ENCODE measurements at places on chromosomes 11 and 22.

DNA sequence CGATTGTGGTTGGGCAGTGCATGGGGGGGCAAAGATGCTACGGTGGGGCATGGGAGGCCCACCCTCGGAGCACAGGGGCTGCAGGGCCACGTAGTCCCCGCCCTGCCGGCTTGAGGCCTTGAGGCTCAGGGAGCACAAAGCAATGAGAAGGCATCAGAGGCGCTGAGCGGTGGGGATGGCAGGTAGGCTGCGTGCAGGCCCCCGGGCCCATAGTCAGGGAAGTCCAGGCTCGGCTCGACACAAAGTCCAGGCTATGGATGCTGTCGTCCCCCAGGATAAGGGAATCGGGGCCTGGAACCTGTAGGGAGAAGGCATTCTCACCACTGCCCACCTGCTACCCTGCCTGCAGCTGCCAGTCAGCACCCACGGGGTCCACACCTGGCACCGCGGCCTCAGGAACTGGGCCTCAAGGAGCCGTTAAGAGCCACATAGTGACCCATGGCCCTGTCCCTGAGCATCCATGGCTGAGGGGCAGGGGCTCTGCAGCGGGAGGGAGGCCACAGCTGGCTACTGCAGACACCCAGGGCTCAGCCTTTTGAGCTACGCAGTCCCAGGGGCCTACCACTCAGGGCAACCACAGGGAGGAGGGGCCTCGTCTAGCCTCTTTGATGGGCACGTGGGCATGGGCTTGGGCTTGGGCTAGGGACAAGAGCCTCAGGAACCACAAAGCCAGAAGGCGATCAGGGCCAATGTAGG, 179.7 kb downstream of the IGLL1 start:
- no peak for DNase-seq

- peak; percentile 52 for DNase-seq
Observed at GRCh38 chr11:78231962-78232501, 43.3 kb downstream of the USP35 start.

GRCh38 chr22:41833369-41834004, 582 bp downstream of the SREBF2 start:
- DNase-seq: peak; percentile 58

DNA sequence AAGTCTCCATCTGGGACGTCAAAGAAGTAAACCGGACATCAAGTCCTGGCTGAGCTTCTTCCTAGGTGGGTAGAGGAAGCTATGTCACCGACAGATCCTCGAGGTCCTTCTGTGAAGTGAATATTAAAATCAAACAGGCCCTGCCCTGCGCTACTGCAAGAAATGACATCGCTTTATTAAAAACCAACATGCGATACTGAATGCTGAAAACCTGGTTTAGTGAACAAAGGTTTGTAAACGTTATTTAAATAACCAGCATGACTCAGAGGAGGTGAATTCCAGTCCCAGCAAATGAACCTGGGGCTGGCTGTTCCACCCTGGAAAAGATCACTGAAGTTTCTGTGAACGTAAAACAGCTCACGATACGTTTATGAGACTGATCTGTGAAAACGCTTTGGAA, 645 bp downstream of the RTCB start:
- DNase-seq: peak; percentile 20

DNA sequence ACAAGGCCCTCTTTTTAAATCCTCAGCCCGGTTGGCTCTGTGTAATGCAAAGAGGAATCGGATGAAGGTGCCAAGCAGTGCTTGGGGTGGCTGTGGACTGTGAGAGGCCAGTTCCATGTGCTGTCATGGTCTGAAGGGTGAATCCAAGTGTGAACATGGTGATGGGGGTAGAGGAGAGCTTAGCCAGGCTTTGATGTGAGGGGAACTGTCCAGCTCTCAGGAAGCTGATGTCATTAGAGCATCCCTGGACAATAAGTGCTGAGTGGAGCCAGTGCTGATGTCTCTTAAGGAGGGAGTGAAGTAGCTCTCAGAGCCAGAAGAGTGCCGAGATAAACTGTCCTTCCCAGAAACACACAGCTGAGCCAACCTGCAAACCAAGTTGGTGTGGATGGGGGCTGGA, 53.6 kb downstream of the NAV2 start:
- peak; percentile 29 for DNase-seq

DNA sequence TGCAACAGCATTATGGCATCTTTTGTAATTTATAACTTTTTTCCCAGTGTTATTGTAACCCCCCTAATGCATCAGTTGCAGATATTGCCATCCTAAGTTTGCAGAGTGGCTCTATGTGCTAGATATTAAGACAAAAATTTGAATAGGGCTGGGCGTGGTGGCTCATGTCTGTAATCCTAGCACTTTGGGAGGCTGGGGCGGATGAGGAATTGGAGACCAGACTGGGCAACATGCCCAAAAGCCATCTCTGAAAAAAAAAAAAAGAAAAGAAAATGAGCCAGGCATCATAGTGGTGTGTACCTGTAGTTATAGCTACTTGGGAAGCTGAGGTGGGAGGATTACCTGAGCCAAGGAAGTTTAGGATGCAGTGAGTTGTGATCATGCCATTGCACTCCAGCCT, 50.1 kb upstream of the MUC15 start:
- DNase-seq: no peak

DNA sequence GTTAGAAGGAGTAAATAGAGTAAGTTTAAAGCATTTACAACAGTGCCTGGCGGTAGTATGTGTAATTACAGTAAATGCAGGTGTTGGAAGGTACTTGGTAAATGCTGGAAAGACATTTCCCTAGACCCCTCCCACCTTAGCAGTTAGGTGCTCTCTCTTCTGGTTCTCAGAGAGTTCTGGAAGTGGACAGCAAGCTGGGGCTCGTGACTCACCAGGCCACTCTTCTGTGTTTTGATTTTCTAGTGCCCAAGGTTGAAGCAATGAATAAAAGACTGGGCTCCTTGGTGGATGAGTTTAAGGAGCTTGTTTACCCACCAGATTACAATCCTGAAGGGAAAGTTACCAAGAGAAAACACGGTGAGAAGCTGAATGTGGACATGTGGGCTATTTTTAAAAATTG, 27.6 kb downstream of the SNU13 start:
- DNase-seq: no peak

DNA sequence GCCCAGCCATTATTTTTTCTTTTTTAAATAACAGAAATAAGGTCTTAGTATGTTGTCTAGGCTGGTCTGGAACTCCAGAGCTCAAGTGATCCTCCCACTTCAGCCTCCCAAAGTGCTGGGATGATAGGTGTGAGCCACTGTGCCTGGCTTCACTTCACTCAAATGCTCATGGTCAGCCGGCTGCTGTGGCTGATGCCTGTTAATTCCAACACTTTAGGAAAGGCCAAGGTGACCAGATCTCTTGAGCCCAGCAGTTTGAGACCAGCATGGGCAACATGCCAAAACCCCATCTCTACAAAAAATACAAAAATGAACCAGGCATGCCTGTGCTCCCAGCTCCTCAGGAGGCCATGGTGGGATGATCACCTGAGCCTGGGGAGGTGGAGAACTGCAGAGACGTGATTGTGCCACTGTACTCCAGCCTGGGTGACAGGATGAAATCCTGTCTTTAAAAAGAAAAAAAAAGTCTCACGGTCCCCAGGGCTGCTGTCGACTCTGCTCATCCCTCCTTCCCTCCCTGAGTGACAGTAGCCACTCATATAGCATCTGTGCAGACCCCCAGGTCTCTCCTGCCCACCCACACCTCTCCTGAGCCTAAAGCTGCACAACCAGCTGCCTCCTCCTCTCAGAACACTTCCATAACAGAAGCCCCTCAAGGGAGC, 3.6 kb downstream of the YDJC start:
- DNase-seq: no peak

GRCh38 chr11:120391292-120391691, 55.1 kb downstream of the ARHGEF12 start:
- DNase-seq: no peak

DNA sequence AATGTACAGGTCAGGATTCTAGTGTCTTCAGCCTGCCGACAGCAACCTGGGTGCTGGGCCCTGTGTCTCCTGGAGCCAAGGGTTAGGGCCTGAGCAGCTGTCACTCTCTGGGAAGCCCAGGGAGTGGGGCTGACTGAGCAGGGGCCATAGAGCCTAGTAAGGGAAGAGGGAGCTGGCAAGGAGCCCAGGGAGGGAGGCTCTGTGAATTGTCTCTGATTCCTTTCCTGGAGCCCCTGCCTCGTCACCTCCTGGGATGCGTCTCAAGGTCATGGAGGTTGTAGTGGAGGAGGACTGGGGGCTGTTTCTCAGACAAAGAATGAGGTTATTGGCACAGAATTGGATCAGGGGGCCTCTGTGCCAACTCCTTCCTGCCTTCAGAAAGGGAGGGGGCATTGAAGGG, 11.8 kb downstream of the SOX10 start:
- no peak for DNase-seq

DNA sequence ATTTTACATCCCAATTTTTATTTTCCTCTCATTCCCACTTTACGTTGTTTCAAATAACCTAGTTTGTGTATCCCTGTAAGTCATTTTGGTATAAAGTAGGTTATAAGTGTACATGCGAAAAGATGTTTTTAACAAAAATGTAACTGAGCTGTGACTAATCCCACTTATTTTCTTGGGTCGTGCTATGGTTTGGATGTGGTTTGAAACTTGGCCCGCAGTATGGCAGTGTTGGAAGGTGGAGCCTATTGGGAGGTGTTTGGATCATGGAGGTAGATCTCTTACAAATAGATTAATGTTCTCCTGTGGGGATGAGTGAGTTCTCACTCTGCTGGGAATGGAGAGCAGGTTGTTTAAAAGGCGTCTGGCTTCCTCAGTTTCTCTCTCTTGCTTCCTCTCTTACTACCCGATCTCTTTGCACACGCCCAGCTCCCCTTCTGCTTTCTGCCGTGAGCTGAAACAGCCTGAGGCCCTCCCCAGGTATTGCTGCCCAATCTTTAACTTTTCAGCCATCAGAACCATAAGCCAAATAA, 7.2 kb downstream of the RPL27A start:
- DNase-seq: no peak

DNA sequence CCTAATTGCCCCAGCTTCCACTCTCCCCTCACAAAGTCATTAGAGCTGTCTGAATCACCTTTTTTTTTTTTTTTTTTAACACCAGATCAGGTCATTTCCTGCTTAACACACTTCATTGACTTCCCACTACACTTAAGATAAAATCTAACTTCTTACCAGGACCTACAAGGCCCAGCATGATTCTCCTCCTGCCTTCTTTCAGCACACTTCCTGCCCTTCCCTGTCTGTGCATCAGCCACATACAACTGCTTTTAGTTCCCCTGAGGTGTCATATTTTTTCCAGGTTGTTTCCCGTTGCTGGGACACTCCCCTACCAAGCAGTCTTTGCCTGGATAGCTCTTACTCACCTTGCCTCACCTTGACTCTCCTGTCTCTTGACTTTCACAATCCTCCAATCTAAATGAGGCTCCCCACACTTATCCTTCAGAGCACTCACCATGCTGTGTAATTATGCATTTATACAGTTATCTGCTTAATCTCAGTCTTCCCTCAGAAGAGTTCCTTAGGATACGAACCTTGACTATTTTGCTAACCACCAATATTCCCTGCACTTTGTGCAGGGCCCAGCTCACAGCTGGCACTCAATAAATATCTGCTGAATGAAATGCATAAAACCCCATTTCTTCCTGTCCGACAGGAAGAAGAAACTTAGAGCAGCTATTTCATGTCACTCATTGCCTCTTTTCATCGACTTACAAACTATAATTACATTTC, 96.6 kb upstream of the AKIP1 start:
- no peak for DNase-seq

DNA sequence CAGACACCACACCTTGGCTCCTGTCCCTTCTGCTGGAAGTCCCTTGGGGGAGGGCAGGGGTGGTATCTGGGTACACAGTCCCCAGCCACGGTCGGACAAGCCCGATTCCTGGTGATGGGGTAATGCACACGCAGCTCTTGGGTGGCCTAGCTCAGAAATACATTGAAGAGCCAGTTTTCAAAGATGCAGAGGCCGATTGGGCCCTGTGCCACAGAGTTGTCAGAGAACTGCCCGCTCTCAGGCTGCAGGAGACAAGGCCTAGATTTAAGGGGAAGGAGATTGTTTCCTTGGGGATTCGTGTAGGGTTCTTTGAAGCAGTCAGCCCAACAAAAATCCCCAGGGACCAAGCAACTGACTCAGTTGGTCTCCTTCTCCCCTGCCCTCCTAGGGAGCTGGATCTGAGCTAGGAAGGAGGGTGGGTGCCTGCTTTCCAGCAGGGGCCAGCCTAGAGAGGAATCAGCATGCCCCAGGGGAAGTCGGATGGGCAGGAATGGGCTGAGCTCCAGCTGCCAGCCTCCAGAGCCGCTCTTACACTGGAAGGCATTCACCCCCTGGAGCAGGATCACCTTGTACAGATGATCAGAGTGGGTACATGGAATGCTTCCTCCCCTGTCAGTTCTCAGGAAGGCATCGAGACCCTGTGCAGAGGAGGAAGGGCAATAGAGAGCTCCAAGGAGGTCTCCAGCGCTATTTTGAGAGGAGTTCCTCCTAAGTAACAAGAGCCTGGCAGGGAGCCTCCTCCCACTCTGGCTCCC, 3.3 kb upstream of the SCN4B start:
- DNase-seq: no peak

GRCh38 chr11:62269654-62270278, at the start of gene SCGB2A2:
Gene SCGB2A2 (plus strand): TSS chr11:62270158. CDS start chr11:62270217, 59 bp downstream.
- no peak for DNase-seq

DNA sequence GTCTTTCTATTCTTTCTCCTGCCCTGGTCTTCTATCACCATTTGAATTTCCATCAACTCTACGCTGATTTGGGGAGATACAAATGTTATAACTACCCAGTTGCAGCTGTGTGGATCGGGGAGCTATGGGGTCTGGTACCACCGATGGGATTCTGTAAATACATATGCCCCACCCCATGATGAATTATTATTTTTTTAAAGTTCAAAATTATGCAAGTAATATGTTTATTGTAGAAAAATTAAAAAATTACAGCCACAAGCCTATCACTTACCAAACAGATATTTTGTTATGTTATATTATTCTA, 52.4 kb upstream of the CLMP start:
- no peak for DNase-seq

- no peak for DNase-seq
Observed at GRCh38 chr11:74735365-74735928, 4.2 kb upstream of the CHRDL2 start.

DNA sequence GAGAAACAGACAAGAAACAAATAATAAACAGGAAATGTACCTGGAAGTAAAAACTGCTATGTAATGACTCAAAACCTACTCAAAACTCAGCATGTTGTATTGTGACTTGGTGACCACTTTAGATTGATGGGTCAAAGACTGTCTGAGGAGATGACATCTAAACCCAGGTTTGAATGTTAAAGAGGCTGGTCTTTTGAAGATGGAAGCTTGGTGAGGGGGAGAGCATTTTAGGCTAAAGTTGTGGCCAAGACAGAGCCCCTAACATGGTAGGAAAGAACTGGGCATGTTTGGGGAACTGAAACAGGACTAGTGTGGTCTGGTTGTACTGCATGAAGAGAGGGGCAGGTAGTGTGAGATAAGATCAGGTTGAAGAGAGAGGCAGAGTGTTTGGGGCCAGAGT, 85.3 kb upstream of the MYO18B start:
- DNase-seq: no peak

GRCh38 chr22:48696371-48696770, 1131.3 kb downstream of the BRD1 start:
- no peak for DNase-seq

DNA sequence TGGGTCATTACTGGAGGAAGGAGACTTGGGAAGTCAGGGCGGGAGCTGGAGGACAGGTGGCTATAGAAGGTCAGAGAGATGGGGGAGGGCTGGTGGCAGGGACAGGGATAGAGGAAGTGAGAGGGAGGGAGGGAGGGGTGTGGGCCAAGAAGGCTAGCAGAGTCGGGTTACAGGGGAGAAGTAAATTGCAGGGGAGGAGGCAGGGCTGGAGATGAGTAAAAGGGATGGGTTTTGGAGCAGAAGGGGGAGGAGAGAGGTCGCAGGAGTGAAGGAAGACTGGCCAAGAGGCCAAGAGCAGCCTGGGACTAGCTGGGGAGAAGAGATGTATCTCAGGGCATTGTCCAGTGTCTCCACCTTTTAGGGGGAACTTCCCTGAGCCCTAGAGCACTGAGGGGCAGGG, 33.0 kb downstream of the LRRC10B start:
- DNase-seq: peak; percentile 77
